ENCODE measurements at places on chromosomes 7 and 10. TPM values are rescaled to one million over a fixed set of nuclear protein-coding genes. Genes with fewer than 3 reads are reported as not detected.

Gene CDC14C
- not detected for total RNA-seq

Gene LDB1
- total RNA-seq = 37.4 TPM

Gene FBXO24
- total RNA-seq = 0.29 TPM

Gene TLX1
- not detected for total RNA-seq

Gene IFIT1B
- not detected for total RNA-seq

Gene HMX2
- total RNA-seq = not detected

Gene ITPRID1
- total RNA-seq = 0.05 TPM

Gene CACNA2D1
- not detected for total RNA-seq

Gene STAG3
- total RNA-seq = 0.05 TPM

Gene PRTFDC1
- 11.4 TPM for total RNA-seq

Gene A1CF
- total RNA-seq = 0.16 TPM

Gene CASTOR2
- total RNA-seq = 12.0 TPM

Gene RBP4
- total RNA-seq = 4.5 TPM

Gene KCND2
- not detected for total RNA-seq

Gene FEZF1
- total RNA-seq = not detected

Gene CTAGE4
- 3.8 TPM for total RNA-seq

Gene NKX2-3
- total RNA-seq = not detected

Gene RBP3
- total RNA-seq = 0.20 TPM

Gene PLEKHS1
- not detected for total RNA-seq

Gene BTBD16
- total RNA-seq = 4.7 TPM

Gene FRA10AC1
- total RNA-seq = 1.8 TPM

Gene DKK1
- total RNA-seq = 28.5 TPM

Gene KNDC1
- not detected for total RNA-seq

Gene RAMP3
- not detected for total RNA-seq

Gene LRRC61
- 74.3 TPM for total RNA-seq

Gene TPK1
- 1.4 TPM for total RNA-seq

Gene WNT16
- total RNA-seq = not detected

Gene UPK3BL2
- 15.2 TPM for total RNA-seq

Gene SCART1
- 2.2 TPM for total RNA-seq

Gene SLC18A3
- not detected for total RNA-seq

Gene PIK3AP1
- total RNA-seq = 12.8 TPM

Gene GTF2IRD1
- total RNA-seq = 41.5 TPM

Gene PDGFA
- total RNA-seq = 15.8 TPM

Gene TMEM270
- not detected for total RNA-seq

Gene WDR11
- total RNA-seq = 40.4 TPM

Gene INPP5A
- total RNA-seq = 22.7 TPM

Gene SDK1
- not detected for total RNA-seq

Gene XRCC2
- 9.1 TPM for total RNA-seq

Gene SERPINE1
- total RNA-seq = 4.6 TPM

Gene MARVELD1
- total RNA-seq = 24.5 TPM

Gene SEMA3E
- 5.6 TPM for total RNA-seq

Gene SFTPA1
- total RNA-seq = not detected

Gene RAPGEF5
- 9.3 TPM for total RNA-seq

Gene CYP2C8
- not detected for total RNA-seq

Data from HT-29 (cell line).